Epithelial cell of esophagus (primary cell): ENCODE measurements at places on chromosomes 16 and 17.

- no peak for DNase-seq
Observed at GRCh38 chr17:36846410-36847292, 90.6 kb upstream of the LHX1 start.

DNA sequence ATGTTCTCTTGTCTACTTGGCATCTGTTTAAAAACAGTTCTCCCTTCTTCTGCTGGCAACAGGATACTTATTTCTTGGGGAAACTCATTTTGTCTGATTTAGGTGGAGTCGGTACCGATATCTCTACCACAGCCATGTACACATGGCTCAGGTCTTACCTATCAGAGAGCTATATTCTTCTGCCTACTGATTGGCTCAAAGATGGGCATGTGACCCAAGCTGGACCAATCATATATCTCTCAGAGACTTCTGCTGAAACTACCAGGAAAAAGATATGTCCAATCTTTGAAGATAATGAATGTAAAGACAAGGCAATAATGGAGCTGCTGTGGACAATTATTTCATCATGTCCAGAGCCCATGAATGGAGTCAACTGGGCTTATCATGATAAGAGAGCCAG lies 21.6 kb upstream of the SHISA9 start:
- no peak for DNase-seq

DNA sequence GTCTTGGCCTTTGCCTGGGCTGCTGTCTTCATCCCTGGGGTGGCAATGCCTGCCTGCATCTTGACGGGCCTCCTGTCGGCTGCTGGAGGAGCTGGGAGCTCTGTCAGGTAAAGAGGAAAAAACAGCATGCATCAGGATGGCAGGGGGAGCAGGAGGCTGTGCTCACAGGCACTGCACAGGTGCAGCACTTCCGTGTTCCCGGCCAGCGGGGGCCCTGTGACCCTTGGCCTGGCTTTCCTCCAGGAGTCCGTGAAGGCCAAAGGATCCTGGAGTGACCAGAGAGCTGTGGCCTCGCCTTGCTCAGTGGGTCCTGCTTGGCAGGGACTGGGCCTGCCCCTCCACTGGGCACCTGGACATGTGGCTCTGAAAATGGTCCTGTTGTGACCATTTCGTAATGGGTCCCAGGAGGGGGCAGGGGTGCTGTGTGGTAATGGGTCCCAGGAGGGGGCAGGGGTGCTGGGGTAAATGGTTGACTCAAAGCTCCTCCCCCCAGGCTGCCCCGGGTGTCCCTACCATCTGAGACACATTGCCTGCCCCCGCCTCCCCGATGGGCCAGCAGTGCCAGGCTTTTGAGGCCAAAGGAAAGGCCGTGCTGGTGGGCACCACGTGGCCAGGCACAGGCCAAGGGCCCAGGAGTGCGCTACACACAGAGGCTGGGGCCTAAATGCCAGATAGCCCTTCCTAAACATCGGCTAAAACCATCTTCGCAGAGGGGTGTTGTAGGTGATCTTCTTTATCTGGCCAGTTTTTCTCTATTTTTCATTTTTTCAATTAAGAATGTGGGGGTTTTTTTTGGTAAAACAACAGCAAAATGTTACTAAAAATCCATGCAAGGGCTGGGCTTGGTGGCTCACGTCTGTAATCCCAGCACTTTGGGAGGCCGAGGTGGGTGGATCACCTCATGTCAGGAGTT lies 4.0 kb upstream of the FASN start:
- no peak for DNase-seq

DNA sequence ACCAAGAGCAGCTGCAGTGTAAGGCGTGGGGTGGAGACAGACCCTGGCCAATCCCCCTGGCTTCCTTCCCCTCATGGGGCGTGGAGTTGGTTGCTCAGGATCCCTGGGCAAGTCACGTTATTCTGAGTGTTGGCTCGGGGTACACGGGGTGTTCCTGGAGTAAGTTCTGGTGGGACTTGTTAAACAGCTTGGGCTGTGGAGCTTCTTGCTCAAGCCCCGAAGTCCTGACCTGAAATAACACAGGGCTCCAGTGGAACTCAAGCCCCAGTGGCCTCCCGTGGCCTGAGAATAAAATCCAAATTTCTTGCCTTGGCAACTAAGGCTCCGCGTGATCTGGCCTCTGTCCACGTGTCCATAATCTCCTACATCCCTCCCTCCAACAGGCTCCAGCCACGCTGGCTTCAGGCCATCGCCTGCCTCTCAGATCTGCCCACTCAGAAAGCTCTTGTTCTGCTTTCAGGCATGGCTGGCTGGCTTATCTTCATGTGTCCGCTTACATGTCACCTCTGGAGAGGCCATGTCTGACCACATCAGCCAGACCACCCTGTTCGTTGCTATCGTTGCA lies 49.3 kb upstream of the BCO1 start:
- DNase-seq = no peak

DNA sequence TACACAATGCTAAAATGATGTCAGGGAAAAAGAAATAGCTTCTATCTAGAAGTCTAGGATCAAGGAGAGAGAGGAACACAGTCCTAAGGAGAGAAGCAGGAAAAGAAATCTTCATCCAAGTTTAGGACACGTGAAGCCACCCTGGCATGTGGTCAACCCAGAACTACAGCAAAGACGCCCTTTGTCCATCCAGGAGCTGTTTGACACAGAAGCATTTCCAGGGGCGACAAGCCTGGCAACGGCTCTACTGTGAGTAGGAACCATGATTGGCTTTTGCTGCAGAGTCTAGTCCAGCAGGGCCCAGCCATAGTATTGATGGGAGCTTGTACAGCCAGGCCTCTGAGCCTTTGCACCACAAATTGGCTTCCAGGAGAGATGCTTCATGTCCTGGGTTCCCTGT lies 185.4 kb upstream of the RPL38 start:
- DNase-seq = no peak

- peak; percentile 59 for DNase-seq
Observed at GRCh38 chr16:28189245-28189644, 22.5 kb downstream of the XPO6 start.

DNA sequence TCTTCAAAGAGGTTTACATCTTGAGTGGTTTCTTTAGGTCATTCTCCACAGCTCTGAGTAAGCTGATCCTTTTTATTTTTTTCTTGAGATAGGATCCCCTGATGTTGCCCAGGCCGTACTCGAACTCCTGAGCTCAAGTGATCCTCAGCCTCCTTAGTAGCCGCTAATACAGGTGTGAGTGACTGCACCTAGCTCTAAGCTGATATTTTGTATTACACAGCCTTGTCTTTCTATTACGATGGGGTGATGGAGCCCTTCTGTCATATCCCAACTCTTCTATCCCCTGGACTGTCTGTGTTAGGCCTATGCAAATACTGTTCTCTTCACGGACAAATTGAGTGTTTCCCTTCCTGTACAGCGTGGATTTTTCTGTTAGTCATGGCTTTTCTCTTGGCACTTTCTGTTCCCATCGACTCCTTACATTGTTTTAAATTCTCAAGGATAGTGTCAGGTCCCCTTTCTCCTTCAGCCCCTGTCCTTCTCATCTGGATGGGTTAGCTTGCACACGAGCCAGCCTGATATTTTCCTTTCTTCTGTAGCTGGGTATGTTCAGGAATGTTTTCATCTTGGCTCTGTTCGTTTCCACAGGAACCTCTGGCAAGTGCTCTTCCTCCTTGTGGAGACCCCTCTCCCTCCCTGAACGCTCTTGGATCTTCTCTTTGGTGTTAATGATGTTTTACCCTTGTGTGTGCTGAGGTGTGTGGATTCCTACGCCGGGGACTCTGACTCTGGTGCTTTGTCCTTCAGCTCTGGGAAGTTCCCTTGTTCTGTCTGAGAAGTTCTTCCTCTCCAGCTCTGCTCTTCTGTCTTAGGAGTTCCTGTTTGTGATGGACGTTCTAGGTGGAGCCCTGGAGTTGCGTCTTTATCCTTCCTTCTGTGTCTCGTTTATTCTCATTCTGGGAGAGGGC lies 2.3 kb downstream of the BANP start:
- DNase-seq = no peak

- no peak for DNase-seq
Observed at GRCh38 chr17:50957600-50958575, 91.7 kb upstream of the TOB1 start.

DNA sequence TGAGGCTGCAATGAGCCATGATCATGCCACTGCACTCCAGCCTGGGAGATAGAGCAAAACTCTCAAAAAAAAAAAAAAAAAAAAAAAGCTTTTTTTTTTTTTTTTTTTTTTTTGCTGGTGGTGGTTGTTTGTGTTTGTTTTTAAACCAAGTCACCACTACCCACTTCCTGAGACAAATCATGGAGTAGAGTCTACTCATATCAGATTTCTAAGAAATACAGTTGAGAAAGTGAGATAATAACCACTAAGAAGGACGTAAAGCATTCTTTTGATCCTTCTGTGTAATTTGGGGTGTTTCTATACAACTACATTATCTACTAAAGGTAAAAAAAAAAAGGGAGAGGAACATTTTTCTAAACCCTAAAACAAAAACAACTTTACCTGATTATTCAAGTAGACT lies 38.0 kb downstream of the AXIN2 start:
- DNase-seq = no peak

- DNase-seq = peak; percentile 21
Observed at GRCh38 chr16:54878301-54878700, 52.4 kb upstream of the IRX5 start.

GRCh38 chr17:7294614-7295153 lies at the start of gene YBX2:
YBX2 (minus strand) TSS chr17:7294639; CDS start chr17:7294500, 139 bp downstream.
- peak; percentile 76 for DNase-seq

DNA sequence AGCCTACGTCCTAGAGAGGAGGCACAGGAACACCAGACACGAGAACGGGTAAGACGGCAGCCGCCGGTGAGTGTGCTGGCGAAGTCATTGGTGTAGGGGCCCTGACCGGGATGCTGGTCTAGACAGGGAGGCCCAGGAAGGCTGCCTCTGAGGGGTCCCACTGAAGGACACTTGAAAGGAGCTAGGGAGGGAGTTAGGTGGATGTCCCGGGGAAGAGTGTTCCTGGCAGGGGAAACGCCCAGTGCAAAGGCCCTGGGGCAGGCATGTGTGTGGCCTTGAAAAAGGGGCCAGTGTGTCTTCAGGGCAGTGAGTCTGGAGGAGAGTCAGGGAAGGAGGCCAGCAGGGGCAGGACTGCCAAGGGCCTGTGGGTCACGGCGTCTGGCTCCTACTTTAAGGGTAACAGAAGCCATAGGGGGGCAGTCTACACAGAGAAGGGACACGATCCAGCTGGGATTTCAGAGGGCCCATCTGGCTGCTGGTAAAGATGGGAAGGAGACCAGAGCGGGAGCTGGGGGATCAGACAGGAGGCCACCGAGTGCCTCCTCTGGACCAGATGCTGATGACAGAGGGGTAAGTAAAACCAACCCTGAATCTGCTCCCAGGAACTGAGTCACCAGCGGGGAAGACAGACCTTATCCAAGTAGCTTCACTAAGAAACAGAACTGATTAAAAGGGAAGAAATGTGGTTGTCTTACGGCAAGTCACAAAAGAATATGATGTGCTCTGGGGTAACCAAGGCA lies 115.9 kb downstream of the LITAF start:
- DNase-seq = peak; percentile 13
